ENCODE measurements at places on chromosomes 1 and 21. TPM values are rescaled to one million over a fixed set of nuclear protein-coding genes. Genes with fewer than 3 reads are reported as not detected.

Gene RBM11
- 6.3 TPM for total RNA-seq

DNA sequence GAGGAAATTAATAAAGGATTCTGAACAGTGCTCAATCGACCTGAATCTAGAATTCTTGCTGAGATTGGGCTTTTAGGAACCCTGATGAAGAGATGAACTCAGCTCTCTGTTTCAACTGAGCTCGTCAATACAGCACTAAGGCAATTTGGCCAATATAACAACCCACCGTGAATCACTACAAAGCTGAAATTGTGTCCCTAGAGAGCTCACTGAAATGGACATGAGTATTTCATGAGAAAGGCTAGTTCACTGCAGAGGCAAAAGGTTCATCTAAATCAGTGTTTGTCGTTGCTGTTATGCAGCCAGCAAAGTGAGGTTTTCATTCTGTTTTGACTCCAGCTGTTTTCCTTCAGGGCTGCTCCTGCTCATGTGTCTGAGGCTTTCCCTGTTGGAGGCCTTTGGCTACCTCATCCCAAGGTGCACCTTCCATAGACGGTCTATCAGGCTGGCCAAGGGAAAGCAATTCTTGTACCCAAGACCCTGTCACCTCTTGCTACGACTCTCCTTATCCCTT is 83.5 kb downstream of the URB2 start:
- H3K27me3 ChIP-seq = no peaks in the 10 kb centered on the region
- H3K36me3 ChIP-seq = no peaks in the 10 kb centered on the region
- H3K4me1 ChIP-seq = no peaks in the 10 kb centered on the region
- H3K27ac ChIP-seq = no peak overlapping the region
- H3K4me3 ChIP-seq = no peak overlapping the region

- peaks cover 11% of the 10 kb centered on the region for H3K27me3 ChIP-seq
- H3K27ac ChIP-seq = no peak overlapping the region
- no peak for DNase-seq
- H3K36me3 ChIP-seq = no peaks in the 10 kb centered on the region
- no peak overlapping the region for H3K4me3 ChIP-seq
Observed at GRCh38 chr1:68361346-68361910, 88.3 kb downstream of the RPE65 start.

Gene DIP2A
- total RNA-seq = 21.2 TPM

DNA sequence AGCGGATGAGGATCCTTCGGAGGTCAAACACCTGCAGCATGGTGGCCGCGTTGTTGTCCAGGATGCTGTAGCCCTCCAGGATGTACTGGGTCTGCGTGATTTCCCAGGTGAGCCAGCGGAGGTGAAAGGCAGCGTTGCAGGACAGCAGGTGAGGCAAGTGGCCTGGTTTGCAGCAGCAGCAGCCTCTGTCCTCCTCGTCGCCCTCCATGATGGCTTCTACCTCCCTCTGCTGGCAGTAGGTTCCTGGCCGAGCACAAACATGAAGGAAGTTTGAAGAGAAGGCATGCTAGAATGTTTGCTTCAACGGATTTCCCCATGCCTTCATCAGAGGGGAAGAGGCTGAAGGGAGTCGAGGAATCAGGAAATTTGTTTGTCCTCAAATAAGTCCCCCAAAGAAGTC is 74.7 kb downstream of the NTPCR start:
- no peaks in the 10 kb centered on the region for H3K4me1 ChIP-seq
- H3K4me3 ChIP-seq = no peak overlapping the region

Measured in activated naive CD8-positive, alpha-beta T cell treated with anti-CD3 and anti-CD28 coated beads for 36 hours (primary cell).